Choroid plexus epithelial cell (primary cell): ENCODE measurements at places on chromosomes 16 and 17.

DNA sequence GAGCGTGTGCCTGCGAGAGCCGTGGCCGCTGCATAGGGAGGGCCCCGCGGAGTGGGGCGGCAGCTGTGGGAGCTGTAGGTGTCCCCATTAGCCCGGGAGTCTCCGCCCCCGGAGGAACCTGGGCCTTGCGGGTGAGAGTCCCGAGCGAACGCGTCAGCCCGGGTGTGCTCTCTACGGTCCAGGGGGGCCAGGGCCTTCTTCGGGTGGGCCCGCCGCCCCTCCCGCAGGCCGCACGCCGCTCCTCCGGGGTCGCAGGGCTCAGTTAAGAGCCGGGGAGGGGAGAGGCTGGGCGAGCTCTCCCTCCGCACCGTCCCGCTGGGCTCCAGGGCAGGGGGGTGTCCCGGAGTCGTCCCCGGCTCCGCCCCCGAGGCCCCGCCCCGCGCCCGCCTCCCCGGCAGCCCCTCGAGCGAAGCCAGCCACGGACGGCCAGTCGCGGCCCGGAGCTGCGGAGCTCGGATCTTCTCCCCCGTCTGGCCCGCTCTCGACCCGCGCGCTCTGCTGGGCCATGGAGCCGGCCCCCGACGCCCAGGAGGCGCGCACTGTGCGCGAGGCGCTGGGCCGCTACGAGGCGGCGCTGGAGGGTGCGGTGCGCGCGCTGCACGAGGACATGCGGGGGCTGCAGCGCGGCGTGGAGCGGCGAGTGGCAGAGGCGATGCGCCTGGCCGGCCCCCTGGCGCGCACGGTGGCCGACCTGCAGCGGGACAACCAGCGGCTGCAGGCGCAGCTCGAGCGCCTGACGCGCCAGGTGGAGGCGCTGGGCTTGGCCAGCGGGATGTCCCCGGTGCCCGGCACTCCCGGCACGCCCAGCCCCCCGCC lies at the start of gene SMTNL2:
Gene SMTNL2, plus strand, starts transcription at position 429 of the 816 bp plus-strand sequence. Its CDS starts 77 bp downstream, at position 506.
- no peak for DNase-seq

GRCh38 chr16:58019866-58020538 lies 5.6 kb upstream of the MMP15 start:
- DNase-seq, result no peak

GRCh38 chr17:28743243-28744103 lies at the start of gene TRAF4:
Gene TRAF4, plus strand, starts transcription at chr17:28744011. Its CDS starts 102 bp downstream, at chr17:28744113.
- DNase-seq, result peak; percentile 97

GRCh38 chr16:47377154-47377553 lies 83.7 kb downstream of the ITFG1 start:
- peak; percentile 23 for DNase-seq

DNA sequence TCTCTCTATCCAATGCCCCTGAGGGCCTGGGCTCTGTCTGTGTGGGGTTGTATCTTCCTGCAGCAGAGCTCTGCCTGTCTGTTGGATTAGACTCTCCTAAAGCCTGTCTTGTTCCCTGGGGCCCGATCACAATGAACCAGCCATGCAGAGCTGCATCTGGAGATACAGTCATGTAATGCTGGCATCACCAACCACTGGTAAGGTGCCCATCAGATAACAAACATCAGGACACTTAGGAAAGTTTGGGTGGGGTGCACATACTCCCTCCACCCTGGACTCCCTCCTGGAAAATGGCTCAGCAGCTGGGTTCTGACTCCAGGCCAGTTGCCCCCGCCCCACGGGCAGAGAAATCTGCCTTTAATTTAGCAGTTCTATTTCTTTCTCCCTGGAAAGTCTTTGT lies 61.3 kb upstream of the BRD7 start:
- DNase-seq, result no peak

GRCh38 chr17:72426948-72427760 lies 306.3 kb downstream of the SOX9 start:
- DNase-seq, result no peak
